Spinal cord (tissue), 10 donors: ENCODE measurements at places on chromosomes 1 and 21. TPM values are rescaled to one million over a fixed set of nuclear protein-coding genes. Genes with fewer than 3 reads are reported as not detected.

DNA sequence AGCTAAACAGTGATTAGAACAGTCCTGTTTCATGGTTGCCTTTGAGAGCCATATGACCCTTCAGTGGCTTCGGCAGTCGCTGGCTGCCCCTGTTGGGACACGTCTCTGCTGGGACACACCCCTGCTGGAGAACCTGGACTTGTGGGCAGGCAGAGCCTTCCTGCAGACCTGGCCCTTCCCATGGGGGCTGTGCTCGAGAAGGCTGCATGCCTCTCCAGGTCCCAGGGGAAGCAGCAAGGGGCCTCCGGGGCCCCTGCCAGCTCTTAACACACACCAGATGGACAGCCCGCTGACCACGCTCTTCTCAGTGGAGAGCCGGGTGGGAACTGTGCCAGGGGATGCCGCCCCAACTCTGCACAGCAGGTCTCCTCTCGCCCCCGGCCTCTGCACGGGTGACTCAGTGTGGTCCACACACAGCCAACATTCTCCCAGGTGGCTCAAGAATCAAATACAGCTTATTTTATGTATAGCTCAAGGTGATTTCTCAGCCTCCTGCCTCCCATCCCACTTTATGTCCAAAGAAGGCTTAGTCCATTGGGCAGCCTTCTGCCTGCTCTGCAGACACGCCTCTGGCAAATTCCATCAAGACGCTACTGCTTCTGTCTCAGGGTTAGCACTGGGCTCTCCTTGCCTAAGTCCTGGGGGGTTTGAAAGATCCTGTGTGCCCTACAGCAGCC is 450.8 kb downstream of the KIF26B start:
- DNase-seq: no peak

GRCh38 chr1:151825204-151825603 is 6.4 kb downstream of the RORC start:
- DNase-seq: no peak

DNA sequence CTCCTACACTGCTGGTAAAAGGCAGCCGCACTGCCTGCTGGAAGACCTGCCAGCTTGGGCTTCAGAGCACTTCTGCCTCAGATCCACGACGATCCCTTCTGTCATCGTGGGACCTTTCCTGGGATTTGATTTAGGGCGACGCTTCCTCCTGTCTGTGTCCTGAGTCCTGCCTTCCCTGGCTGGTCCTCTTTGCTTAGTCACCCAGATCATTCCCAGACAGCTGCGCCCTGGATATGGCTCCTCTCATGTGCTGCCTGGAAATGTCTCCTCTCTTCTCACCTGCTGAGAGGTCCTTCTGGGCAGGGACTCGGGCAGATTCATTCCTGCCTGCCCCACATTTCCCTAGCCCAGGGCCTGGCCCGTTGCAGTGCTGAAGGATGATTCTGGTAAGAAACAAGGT is 72.4 kb upstream of the POU3F1 start:
- no peak for DNase-seq

- DNase-seq: peak; percentile 74
These were observed 1.3 kb downstream of the AGRN start for GRCh38 chr1:1021010-1021919.

DNA sequence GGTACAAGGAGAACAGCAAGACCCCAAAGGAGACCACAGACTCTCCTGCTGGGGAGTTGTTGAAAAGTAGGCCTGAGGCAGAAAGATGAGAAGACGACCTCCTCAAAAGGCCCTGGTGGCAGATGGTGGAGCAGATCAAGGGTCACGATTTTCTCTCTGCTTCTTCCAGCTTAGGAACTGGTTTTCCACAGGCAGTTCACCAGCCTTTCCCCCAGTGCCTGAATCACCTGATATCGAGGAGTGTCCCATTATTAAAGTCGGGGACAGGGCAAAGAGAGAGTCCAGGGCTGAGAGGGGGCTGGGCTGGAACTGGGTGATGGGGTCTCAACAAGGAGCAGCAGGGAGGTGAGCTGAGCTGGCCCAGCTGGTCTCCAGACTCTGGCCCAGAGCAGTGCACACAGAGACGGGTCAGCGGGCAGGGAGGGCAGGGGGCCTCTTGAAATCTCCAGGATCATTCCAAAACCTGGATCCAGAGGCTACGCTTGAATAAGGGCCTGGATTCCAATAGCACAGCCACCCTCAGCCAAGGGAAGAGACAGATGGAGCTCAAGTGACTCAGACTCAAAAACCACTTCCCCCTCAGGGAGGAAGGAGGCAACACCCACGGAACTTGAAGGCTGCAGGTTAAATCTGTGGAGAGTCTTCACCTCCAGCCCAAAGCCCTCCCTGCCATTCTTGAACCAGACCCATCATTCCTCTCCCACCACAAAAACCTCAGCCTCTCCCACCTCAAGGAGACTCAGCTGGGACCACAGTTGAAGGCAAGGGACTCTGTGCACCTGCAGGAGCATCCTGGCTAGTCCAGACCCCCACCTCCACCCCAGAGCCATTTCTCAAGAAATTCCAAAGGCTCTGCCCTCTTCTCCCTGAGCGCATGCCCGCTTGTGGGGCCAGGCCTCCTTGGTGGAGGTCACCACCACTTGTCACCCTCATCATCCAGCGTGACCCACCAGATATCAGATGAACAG is at the start of gene S100A5:
TSS of gene S100A5 (minus strand) at position 541 of the 968 bp plus-strand sequence. CDS start 743 bp downstream, outside the sequence.
- DNase-seq: no peak

GRCh38 chr1:15483971-15484370 is 8.1 kb downstream of the CELA2B start:
- no peak for DNase-seq

DNA sequence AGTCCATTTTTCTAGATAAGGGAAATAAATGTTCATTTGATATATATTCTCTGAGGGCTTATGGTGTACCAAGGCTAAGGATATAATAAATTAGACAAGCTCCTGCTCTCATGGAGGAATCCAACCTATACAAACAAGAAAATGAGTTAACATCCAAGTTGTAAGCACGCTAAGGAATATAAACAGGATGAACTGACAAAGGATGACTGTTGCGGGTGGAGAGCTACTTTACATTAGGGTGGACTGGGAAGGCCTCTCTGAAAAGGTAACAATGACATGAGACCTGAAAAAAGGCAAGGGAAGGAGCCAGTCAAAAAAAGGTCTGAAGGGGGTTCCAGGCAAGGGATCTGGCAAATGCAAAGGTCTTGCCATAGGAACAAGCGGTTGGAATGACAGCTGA is 3.1 kb downstream of the BCAR3 start:
- no peak for DNase-seq

GRCh38 chr1:232786845-232787455 is 18.3 kb upstream of the MAP10 start:
- no peak for DNase-seq

- DNase-seq: no peak
These were observed 7.0 kb downstream of the DENND4B start for GRCh38 chr1:153939476-153939875.

The LCE3D gene
- not detected for total RNA-seq

The AIM2 gene
- total RNA-seq: 1.5 TPM

The NCAM2 gene
- 30.7 TPM for total RNA-seq

The CD1D gene
- 1.6 TPM for total RNA-seq

The NT5C1A gene
- 5.4 TPM for total RNA-seq

The CCDC181 gene
- total RNA-seq: 14.8 TPM

The SLC22A15 gene
- 36.0 TPM for total RNA-seq

The S100A16 gene
- total RNA-seq: 46.0 TPM
